Activated CD8-positive, alpha-beta memory T cell treated with anti-CD3 and anti-CD28 coated beads, Interleukin-2, amount 10 ng/mL, durations not matched to agents 7 days and 5 days (primary cell): ENCODE measurements at places on chromosomes 5 and 9. TPM values are rescaled to one million over a fixed set of nuclear protein-coding genes. Genes with fewer than 3 reads are reported as not detected.

Gene FGD3
- 91.2 TPM for total RNA-seq

Gene ANKRD18B
- total RNA-seq = 0.79 TPM

Gene MUSK
- total RNA-seq = not detected

Gene LRRC19
- total RNA-seq = not detected

Gene PLAA
- total RNA-seq = 36.4 TPM

Gene GRM6
- total RNA-seq = not detected

Gene PRSS3
- total RNA-seq = not detected

Gene FOXD4
- total RNA-seq = 0.15 TPM

Gene BARX1
- not detected for total RNA-seq

Gene BTNL8
- total RNA-seq = 1.7 TPM

Gene SEMA5A
- total RNA-seq = 0.02 TPM

DNA sequence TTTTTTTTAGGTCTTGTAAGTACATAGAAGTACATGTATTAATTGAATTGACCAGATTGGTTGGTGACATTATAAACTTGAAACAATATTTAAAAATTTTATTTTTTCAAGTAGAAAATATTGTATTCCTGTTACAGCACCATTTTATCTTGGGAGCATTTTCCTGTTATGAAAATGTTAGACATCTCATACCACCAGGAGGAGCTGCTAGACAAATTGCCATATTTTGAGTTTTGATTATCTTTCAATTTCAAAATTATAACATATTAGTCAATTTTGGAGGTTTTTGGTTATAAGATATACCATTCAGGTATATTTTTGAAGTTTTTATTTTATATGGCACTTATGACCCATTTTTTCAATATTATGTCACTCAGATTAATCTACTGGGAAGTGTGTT, 84.4 kb downstream of the CNTLN start:
- no peak for DNase-seq

DNA sequence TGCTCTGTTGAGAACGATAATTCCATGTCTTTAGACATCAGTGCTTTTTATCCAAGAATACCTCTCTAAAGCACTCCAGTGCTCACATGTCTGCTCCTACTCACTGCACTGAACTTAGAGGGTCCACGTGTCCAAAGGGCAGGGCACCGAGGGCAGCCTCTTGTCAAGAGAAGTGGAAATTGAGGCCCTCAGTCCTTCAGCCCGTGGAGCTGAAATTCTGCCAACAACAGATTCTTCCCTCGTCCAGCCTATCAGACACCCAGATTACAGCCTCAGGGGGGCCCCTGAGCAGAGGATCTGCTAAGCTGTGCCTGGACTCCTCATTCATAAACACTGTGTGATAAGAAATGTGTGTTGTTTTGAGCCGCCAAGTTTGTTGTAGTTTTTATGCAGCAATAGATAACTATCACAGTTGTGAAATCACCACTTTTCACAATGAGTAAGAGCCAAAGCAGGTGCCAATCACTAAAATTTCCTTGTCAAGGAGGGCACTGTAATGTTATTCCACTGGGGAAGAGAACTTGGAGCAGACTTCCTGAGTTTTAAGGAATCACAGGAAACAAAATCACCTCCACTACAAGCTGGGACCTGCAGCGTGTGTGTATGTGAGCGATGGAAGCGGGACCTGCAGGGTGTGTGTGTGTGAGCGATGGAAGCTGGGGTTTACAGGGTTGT, 58.8 kb upstream of the IGFBPL1 start:
- no peak for DNase-seq

DNA sequence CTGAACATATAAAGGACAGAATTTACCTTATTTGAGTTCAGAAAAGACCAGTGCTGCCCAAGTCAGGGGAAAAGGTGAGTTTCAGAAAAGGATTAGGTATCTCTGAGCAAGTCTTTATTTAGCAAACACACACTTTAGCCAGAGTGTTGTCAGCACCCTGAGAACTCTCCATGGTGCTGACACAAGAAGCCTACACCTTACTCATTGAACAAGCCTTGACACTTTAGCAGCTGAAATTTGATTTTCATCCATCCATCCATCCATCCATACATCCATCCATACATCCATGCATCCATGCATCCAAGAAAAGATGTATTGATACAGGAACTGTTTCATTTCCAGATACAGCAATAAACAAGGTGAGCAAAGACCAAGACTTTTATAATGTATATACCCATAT, 311.2 kb downstream of the TRIM32 start:
- DNase-seq = no peak

- DNase-seq = no peak
Observed at GRCh38 chr9:112042244-112042638, 132.9 kb downstream of the SUSD1 start.

- DNase-seq = no peak
Observed at GRCh38 chr5:109399092-109399759, 10.5 kb downstream of the PJA2 start.

DNA sequence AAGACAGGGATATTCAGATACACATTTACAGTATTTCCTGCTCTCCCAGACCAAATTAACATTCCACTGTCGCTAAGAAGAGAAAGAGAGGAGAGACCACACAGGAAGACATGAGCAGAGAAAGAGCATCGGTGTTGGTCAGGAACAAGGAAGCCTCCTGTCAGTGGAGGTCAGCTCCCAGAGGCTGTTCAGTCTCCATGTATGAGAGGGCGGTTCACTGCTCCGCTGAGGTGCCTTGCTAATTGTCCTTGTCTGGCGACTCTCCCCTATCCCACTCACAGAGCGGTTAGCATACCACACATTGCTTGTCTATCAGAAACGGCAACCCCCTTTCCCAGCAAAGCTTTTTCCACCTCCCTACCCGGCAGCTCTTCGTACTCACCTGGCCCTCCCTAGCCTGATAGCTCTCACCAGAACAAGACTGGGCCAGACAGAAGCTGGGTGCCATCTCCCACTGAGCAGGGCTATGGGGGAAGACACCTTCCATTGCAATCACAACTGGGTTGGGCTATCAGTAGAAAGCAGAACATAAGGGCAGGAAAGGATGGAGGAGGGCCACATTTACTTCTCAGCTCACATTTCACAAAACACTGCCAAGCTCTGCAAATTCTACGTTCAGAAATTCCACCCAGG, 58.6 kb upstream of the LMNB1 start:
- no peak for DNase-seq

DNA sequence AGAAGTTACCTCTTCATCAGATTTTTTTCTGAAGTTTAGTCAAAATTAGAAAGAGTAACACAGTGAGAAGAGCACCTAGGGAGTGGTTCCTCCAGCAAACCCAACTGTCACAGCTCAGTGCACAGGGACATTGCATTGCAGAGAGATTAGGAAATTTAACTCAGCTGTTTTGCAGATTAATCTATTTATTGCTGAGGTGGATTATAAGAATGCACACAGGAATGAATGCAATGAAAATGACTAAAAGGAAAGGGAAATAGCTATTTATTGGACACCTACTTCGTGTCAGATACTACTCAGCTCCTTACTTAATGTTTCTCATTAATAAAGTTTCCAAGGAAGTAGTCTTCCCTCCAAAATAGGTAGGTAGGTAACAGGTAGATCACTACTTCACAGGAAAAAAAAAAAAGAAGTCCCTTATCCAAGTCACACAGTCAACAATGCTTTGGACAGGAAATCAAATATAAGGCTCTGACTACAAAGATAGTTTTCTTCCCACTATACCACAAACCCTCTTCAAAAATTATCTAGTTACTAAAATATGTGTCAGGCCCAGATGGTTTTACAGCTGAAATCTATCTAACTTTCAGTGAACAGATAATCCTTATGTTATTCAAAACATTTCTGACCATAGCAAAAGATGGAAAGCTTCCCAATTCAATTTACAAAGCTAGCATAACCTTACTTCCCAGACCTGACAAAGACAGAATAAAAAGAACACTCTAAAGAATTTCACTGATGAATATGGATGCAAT, 442.2 kb upstream of the MPDZ start:
- no peak for DNase-seq

DNA sequence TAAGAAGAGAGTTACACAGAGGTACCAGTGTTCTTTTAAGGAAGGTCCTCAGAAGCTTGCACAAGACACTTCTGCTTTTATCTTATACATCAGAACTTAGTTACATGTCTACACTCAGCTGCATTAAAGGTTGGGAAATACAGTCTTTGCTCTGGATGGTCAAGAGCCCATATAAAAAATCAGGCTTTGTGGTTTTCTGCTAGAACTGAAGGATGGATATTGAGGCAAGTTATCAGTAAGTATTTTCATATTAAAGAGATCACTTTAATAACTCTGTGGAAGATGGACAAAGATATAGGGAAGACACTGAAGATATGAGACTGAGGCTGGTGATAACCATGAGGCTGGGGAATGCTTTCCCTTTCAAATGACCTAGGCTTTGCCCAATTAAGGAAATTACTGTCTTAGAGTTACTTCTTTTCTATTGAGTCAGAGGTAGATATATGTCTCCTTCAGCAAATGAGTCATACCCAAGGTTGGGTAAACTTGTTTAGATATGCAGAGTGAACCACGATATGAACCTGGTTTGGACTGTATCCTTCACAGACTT, 87.0 kb upstream of the TNC start:
- no peak for DNase-seq

DNA sequence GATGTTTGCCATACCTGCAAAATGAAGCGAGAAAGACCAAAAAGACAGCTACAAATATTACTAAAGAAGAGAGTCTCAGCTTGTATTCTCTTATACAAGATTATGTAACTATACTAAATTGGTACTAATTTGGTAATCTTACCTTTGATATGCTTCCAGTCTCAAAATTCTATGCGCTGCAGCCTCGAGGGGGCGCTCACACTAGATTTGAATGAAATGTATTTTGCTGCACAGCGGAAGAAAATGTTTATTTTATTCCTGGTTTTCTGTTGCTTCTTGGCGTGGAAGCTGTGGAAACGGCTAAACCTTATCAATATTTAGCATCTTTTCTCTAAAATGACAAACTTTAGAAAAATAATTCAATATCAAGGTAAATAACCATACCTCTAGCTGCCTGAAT, 267.0 kb upstream of the NUDT12 start:
- no peak for DNase-seq

DNA sequence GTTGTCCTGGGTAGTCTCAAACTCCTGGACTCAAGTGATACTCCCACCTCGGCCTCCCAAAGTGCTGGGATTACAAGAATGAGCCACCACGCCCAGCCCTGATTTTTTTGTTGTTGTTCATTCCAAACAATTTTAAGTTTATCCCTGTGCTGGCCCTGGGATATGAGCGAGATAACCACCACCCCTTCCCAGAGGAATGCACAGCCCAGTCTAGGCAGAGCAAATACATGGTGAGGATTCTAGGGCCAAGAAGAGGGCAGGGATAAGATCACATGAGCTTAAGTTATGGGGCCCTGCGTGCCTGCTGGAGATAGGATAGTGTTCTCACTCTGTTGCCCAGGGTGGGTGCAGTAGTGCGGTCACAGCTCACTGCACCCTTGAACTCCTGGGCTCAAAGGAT, 21.0 kb upstream of the TOR1B start:
- DNase-seq = no peak

GRCh38 chr5:99061299-99061698, 132.5 kb upstream of the CHD1 start:
- DNase-seq = no peak

- no peak for DNase-seq
Observed at GRCh38 chr5:172607213-172607793, 33.8 kb upstream of the NEURL1B start.

DNA sequence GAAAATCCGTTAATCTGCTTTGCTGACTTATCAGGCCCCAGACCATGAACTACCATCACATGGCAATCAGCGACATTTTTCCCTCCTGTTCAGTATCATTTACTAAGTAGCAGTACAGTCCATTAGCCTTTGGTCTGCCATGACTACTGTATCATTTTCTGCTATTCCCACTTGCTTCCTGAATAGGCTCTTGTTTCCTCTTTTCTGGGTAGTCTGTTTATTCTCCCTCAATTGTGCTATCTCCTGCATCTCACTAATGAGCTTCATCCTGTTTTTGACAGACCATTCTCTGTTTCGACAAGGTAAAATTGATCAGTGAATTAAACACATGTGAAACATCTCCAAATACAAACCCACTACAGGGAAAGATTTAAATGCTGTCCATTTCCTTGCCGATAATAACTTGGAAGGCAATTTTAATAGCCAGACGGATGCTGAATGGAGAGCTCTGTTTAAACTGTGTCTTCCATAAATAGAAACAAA, 263.5 kb upstream of the ANKRD55 start:
- no peak for DNase-seq

- no peak for DNase-seq
Observed at GRCh38 chr5:105726093-105726492, 1944.6 kb downstream of the EFNA5 start.

DNA sequence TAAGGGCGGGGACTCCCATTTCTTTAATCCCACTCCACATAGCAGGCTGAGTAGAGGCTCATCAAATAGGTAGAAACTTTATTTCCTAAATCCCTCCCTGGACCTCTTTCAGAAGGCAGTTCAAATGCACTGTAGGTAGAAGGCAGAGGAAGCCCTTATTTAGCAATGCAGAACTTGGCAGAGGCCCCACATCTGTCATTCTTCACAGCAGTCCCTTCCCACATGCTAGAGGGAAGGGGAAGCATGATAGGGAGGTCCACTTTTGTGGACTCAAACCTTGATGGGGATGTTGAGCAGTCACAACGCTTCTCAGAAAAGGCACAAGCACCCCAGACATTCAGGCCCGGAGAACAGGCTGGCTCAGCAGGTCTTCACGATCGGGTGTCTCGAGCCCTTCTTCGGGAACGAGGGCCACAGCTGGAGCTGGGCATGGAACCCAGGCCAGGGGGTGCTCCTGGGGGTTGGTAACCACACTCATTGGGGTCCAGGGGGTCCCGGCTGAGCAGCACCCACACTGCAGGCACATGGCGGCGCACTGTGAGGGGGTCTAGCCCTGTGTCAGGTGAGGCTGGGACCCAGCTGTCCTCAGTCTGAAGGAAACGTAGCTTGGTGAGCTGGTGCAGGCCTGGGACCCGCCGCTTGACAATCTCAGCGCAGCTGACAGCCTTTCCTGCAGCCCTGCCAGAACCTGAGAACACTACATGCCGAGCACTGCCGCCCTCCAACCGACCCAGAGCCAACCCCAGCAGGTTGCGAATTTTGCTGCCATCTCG, 1.3 kb downstream of the RPP25L start:
- DNase-seq = no peak

DNA sequence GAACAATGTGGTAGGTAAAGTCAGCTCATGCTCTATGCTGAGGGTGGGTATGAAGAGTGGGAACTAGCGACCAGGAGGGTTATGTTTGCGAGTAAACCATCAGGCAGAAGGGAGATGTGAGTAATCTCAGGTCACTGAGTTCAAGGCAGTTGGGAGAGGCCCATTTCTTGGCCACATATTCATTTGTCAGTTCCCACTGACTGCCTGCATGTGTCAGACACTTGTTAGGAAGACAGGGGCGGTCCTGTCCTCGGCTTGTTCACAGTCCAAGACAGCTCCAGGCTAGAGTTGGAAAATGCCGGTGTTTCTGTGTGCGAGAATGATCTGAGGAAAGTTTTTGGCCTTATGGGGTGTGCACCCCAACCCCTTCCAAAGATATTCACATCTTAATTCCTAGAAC, 48.6 kb upstream of the GDNF start:
- DNase-seq = no peak

GRCh38 chr9:81819155-81819554, 109.1 kb upstream of the SPATA31D4 start:
- no peak for DNase-seq

- DNase-seq = no peak
Observed at GRCh38 chr5:32029261-32029660, 144.9 kb downstream of the GOLPH3 start.

GRCh38 chr9:69760278-69760610, 433 bp upstream of the PTAR1 start:
- no peak for DNase-seq

GRCh38 chr5:64457846-64458245, 48.0 kb upstream of the RGS7BP start:
- no peak for DNase-seq

GRCh38 chr5:40397091-40397490, 282.6 kb upstream of the PTGER4 start:
- DNase-seq = no peak
